ENCODE measurements at places on chromosomes 7 and 10.
A peak's percentile ranks its signal among the peaks of the same experiment; 100 is the strongest.

- H3K36me3 ChIP-seq = no peaks in the 10 kb centered on the region
- no peak overlapping the region for H3K27ac ChIP-seq
- no peaks in the 10 kb centered on the region for H3K27me3 ChIP-seq
- no peak overlapping the region for H3K4me3 ChIP-seq
Measured at GRCh38 chr7:5495581-5496375, 72.1 kb upstream of the TNRC18 start.

- no peaks in the 10 kb centered on the region for H3K36me3 ChIP-seq
- no peak overlapping the region for H3K4me3 ChIP-seq
- DNase-seq = no peak
- H3K4me1 ChIP-seq = no peaks in the 10 kb centered on the region
Measured at GRCh38 chr10:1509011-1509530, 228.3 kb downstream of the ADARB2 start.

DNA sequence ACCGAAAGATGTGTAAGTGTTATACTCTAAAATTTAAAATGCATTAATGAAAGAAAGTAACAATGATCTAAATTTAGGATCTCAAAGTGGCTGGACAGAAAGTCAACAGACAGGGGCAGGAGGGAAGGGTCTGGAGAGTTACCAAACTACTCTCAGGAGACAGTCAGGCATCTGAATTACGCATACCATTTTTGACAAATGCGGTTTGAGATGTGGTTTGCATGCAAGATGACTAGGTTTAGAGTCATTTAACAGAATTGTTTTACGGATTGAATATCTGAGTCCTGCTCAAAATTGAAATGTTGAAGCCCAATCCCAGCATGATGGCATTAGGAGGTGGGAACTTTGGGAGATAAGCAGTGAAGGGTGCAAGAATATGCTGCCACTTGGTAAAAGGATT is 314.1 kb downstream of the WDR11 start:
- H3K27ac ChIP-seq = no peak overlapping the region
- H3K27me3 ChIP-seq = no peaks in the 10 kb centered on the region
- H3K4me1 ChIP-seq = no peaks in the 10 kb centered on the region
- H3K4me3 ChIP-seq = no peak overlapping the region

DNA sequence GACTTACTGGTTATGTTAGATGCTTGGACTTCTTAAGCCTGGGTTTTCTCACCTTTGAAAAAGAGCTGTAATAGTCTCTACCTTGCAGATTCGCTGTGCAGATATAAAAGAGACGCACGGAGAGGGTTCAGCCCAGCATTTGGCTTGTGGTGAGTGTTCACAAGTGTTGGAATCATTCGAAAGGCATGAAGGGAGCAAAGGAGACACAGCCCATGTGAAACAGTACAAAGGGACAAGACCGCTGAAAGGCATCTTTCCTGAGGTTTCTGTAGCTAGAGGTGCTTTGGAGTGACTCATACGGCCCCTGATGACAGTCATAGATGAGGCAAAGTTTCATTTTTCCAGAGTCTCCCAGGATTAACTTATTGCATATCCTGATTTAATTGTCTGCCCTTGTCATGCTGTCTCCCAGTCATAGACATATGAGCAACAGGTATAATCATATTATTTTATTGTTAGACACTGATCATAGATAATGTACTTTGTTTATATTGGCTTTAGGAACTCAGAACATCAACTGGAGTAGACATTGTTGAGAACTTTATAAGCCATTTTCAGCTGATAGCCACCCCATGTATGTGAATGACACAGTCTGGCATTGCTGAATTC is 171.1 kb downstream of the ADRA2A start:
- H3K36me3 ChIP-seq = no peaks in the 10 kb centered on the region
- no peak overlapping the region for H3K27ac ChIP-seq
- no peaks in the 10 kb centered on the region for H3K27me3 ChIP-seq
- H3K4me3 ChIP-seq = no peak overlapping the region
- no peaks in the 10 kb centered on the region for H3K4me1 ChIP-seq
- no peak for DNase-seq

- no peaks in the 10 kb centered on the region for H3K4me1 ChIP-seq
- H3K4me3 ChIP-seq = no peak overlapping the region
- H3K27me3 ChIP-seq = no peaks in the 10 kb centered on the region
- H3K36me3 ChIP-seq = no peaks in the 10 kb centered on the region
- no peak overlapping the region for H3K27ac ChIP-seq
- no peak for DNase-seq
Measured at GRCh38 chr7:90629297-90629918, 33.3 kb downstream of the CDK14 start.

GRCh38 chr7:50497968-50498367 is 47.8 kb upstream of the FIGNL1 start:
- H3K4me3 ChIP-seq = no peak overlapping the region
- no peaks in the 10 kb centered on the region for H3K27me3 ChIP-seq
- H3K36me3 ChIP-seq = no peaks in the 10 kb centered on the region

- peaks cover 9% of the 10 kb centered on the region for H3K4me1 ChIP-seq
- peak overlapping the region; percentile 68 for H3K27ac ChIP-seq
- peak overlapping the region; percentile 33 for H3K4me3 ChIP-seq
Measured at GRCh38 chr10:91219371-91220193, 881 bp upstream of the PCGF5 start.

- no peaks in the 10 kb centered on the region for H3K4me1 ChIP-seq
- no peak overlapping the region for H3K27ac ChIP-seq
- H3K4me3 ChIP-seq = no peak overlapping the region
Measured at GRCh38 chr10:2933924-2934323, 133.4 kb upstream of the PFKP start.

- no peaks in the 10 kb centered on the region for H3K27me3 ChIP-seq
- H3K4me3 ChIP-seq = no peak overlapping the region
- H3K27ac ChIP-seq = no peak overlapping the region
- H3K4me1 ChIP-seq = no peaks in the 10 kb centered on the region
- no peak for DNase-seq
Measured at GRCh38 chr10:61612450-61612849, 50.3 kb upstream of the CABCOCO1 start.

DNA sequence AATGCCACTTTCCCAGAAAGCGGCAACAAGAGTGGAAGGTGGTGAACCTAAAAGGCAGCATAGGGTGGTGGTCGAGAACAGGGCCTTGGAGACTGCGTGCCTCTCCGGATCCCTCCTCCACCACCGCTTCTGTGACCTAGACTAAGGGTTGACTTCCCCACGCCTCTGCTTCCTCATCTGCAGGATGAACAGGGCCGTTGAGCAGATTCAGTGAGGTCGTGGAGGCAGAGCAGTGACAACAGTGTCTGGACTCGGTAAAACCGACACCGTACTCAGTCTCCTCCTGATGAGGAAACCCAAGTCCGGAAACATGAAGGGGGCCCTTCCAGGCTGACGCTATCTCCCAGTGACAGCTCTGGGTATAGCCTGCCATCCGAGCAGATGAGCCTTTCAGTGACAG is 162.6 kb downstream of the CELF2 start:
- H3K27me3 ChIP-seq = no peaks in the 10 kb centered on the region
- H3K27ac ChIP-seq = peak overlapping the region; percentile 84
- peaks cover 26% of the 10 kb centered on the region for H3K36me3 ChIP-seq
- DNase-seq = peak; percentile 75

DNA sequence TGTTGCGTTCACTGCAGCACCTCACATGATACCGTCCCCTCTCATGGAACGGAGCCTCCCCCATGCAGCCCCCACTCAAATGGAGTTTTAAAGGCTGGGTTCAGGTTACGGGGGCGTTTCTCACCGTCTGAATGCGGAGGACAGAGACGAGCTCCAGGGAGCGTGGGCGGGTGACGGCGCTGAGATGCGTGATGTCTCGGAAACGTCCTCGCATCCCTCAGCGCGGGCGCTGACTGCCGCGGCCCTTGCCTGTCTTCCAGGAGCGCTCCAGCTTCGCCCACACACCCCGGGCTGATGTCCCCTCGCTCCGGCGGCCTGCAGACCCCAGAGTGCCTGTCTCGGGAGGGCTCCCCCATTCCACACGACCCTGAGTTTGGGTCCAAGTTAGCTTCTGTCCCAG is 16.6 kb upstream of the AP5Z1 start:
- no peak for DNase-seq
- peaks cover 5% of the 10 kb centered on the region for H3K4me1 ChIP-seq
- no peak overlapping the region for H3K4me3 ChIP-seq

- DNase-seq = no peak
- H3K36me3 ChIP-seq = no peaks in the 10 kb centered on the region
- H3K27ac ChIP-seq = no peak overlapping the region
- H3K27me3 ChIP-seq = no peaks in the 10 kb centered on the region
- no peaks in the 10 kb centered on the region for H3K4me1 ChIP-seq
- H3K4me3 ChIP-seq = no peak overlapping the region
Measured at GRCh38 chr7:131949659-131950058, 393.2 kb upstream of the PODXL start.

DNA sequence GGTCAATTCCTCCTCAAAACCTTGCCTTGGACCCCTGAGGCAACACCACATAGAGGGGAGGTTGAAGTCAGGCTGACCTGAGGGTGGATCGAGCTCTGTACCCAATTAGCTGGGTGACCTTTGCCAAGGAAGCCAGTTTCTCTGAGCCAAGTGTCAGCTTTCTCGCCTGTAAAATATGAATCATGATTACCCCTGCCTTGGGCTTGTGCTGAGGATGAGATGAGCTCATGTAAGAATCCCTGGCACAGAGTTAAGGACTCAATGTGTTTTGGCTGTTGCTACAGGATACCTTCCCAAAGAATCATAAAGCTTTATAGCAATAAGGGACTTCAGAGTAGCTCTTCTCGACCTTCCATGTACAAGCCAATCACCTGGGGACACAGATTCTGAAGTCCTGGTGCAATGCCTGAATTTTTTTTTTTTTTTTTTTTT is 43.5 kb upstream of the CACUL1 start:
- no peak for DNase-seq
- H3K27ac ChIP-seq = no peak overlapping the region
- no peaks in the 10 kb centered on the region for H3K27me3 ChIP-seq

DNA sequence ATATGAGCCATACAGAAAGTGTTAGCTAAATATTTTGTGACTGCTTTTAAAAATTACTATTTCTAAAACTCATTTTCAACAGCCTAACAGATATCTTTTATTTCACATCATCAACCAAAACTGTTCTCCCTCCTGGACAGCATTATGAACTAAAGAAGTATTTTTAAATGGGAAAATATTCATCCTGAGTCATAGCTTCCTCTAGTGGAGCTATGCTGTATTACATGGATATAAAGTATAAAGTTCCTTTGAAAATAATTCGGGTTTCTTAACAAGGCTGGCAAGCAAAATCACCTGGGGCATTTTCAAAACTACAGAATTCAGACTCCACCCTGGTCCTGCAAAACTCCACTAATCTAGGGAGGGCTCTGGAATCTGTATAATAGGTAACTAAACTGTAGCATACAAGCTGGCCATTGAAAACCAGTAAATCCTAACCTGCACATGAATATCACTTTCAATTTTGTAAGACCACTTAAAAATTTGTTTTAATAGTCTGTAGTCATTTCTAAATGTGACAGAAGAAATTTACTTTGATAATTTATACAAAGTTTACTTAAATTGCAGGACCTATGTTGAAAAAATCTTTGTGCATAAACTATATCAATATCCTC is 53.5 kb downstream of the SCIN start:
- no peak overlapping the region for H3K27ac ChIP-seq
- DNase-seq = no peak
- no peaks in the 10 kb centered on the region for H3K27me3 ChIP-seq

- no peak overlapping the region for H3K4me3 ChIP-seq
- no peaks in the 10 kb centered on the region for H3K27me3 ChIP-seq
- H3K27ac ChIP-seq = no peak overlapping the region
- DNase-seq = no peak
- H3K4me1 ChIP-seq = no peaks in the 10 kb centered on the region
- no peaks in the 10 kb centered on the region for H3K36me3 ChIP-seq
Measured at GRCh38 chr7:36076074-36076473, 77.0 kb upstream of the EEPD1 start.

GRCh38 chr10:131195116-131195515 is 116.4 kb downstream of the TCERG1L start:
- H3K27ac ChIP-seq = no peak overlapping the region
- H3K4me1 ChIP-seq = no peaks in the 10 kb centered on the region
- no peak overlapping the region for H3K4me3 ChIP-seq
- no peaks in the 10 kb centered on the region for H3K36me3 ChIP-seq
- H3K27me3 ChIP-seq = no peaks in the 10 kb centered on the region
- no peak for DNase-seq

DNA sequence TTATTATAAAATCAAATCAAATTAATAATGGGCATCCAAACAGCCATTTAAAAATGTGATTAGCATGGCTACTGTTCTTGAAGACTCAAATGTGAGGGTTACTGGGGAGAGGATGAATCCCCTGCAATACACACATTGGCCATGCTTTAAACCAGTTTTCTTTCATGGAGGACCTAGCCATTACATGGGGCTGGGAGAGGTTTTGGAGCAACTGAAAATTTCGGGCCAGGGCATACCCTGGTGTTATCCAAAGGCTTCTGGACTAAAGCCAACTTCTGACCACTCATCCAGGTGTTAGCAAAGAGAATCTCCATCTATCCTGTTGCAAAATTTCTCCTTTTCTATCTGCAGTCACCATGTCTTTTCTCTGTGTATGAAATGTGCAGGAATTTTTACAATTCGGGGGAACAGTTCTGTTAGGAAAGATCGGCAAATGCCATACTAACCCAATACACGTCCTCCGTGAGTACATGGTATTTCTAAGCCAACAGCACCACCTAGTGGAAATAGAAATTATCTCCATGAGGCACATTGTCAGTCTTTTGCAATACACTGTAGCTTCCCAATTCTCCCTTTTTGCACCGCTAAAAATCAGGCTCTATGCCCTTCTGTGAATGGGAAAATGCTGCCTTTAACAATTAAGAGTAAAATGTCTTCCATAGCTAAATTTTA is 47.0 kb upstream of the ZNF107 start:
- no peaks in the 10 kb centered on the region for H3K27me3 ChIP-seq
- no peaks in the 10 kb centered on the region for H3K36me3 ChIP-seq
- peak; percentile 14 for DNase-seq
- no peak overlapping the region for H3K4me3 ChIP-seq
- H3K27ac ChIP-seq = no peak overlapping the region

DNA sequence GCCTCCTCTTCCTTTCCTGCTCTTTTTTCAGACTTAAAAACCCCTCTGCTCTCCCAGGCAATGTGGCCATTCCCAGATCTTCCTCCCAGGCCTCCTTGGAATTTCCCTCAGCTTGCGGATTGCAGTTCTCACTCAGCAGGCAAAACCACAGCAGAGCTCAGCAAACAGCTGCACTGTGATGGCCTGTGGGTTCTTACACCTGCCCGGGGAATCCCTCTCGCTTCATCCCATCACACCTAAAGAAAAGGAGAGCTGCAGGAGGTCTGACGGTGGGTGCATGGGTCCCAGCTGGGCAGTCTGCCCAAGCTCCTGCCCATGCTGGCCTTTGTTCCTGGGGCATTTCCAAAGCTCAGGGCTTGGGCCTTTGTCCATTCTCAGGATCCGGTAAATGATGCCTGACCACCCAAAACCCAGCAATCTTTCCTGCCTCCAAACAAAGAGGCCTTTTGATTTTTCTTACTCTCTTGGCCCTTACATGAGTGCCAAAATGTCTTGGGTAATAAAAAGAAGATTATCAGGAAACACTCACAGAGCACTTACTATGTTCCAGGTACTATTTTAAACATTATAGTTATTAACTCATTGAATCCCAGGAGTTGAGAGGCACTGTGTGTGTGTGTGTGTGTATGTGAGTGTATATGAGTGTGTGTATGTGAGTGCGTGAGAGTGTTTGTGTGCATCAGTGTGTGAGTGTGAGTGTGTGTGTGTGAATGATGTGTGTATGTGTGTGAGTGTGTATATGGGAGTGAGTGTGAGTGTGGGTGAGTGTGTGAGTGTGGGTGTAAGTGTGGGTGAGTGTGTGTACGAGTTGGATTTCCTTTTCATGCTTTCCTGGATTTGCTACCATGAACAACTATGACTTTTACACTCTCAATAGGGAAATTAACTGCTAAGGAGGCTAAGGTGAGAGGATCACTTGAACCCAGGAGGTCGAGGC is 64.5 kb upstream of the PODXL start:
- H3K27me3 ChIP-seq = no peaks in the 10 kb centered on the region
- no peak for DNase-seq
- no peaks in the 10 kb centered on the region for H3K36me3 ChIP-seq
- H3K4me3 ChIP-seq = no peak overlapping the region
- no peak overlapping the region for H3K27ac ChIP-seq

Measured in effector memory CD4-positive, alpha-beta T cell (primary cell).